ENCODE measurements at places on chromosomes 7 and 10. TPM values are rescaled to one million over a fixed set of nuclear protein-coding genes. Genes with fewer than 3 reads are reported as not detected.

GARIN1A gene
- polyA plus RNA-seq = 1.3 TPM

BTBD16 gene
- 1.8 TPM for polyA plus RNA-seq

DNA sequence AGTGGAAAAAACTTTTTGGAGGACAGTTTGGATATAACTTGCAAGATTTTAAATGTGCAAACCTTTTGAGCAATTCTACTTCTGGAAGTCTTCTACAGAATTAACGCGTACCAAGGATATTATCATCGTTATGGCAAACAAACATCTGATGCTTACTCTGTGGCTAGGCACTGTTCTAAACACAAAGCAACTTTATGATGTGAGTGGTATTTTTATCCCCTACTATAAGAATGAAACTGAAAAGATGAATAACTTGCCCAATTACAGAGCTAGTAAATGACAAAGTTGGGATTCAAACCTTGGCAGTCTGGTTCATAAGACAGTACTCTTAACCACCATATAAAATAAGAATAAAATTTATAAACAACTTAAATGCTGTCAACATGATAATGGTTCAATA is 15.8 kb downstream of the ASZ1 start:
- no peak for DNase-seq

DNA sequence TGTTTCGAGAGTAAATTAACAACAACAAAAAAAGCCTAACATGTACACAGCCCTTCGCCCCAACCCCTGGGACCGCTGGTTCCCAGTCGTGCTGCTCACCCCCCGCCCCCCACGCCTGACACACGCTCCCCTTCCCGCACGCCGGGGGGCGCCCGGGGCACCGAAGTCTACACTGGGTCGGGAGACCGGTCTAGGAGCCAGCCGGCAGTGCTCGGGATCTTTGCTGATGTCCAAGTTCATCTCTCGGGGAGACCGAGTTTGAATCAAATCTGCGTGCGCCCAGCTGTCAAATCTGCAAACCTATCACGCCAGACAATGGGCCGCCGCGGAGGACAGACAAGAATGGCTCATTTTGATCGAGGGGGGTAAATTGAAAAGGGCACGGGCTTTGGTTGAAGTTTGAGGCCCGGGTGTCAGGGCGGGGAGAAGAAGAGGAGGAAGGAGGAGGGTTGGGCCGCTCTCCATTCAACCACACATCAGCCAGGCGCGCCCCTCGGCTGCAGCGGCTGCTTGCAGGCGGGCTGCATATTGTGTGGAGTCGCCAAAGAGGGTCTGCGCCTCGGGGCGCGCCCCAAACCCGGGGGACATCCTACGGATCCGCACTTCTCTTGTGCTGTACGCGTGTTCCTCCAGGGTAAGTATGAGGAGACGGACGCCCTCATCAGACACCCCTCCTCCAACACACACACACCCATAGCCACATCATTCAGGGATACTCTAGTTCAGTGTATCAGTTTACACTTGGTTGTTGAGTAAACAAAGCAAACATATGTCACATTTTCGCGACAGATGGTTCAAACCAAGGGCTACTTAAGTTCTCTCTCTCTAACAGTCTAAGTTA is 1.3 kb upstream of the GFRA1 start:
- DNase-seq = no peak

DNA sequence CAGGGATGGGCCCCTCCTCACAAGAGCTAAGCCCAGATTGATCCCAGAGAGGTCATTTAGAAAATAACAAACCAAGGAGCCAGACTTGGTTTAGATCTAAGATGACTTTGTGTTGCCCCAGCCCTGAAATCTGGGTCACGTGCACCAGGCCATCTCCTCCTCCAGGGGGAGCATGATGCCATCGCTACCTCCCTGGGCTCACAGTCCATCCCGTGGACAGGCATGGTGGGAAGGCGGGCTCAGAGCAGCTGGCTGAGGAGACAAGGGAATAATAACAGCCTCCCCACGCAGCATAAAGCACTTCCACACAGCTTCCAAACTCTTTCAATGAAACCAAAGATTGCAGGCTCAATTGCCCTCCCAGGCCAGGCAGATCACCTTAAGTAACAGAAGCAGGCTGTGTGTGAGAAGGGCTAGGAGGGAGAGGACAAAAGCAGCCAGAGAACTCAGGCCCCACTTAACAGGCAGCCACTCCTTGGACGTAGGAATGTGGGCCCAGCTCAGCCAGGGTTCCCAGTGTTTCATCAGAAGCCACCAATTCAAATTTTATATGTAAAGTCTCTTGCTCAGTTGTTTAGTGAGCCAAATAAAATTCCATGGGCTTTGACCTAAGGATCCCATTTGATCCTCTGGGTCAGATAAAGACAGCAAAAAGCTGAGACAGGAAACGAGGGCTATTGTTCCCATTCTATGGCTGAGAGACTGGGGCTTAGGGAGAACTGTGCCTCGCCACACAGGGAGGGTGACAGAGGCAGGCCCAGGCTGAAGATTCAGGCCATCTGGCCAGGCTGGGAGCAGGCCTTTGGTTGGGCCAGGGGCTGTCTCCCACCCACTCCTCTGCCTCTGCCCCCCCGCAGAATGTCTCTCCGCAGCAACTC is 100.2 kb downstream of the COL13A1 start:
- no peak for DNase-seq

GRCh38 chr10:44333511-44333910 is 51.4 kb downstream of the CXCL12 start:
- no peak for DNase-seq

DNA sequence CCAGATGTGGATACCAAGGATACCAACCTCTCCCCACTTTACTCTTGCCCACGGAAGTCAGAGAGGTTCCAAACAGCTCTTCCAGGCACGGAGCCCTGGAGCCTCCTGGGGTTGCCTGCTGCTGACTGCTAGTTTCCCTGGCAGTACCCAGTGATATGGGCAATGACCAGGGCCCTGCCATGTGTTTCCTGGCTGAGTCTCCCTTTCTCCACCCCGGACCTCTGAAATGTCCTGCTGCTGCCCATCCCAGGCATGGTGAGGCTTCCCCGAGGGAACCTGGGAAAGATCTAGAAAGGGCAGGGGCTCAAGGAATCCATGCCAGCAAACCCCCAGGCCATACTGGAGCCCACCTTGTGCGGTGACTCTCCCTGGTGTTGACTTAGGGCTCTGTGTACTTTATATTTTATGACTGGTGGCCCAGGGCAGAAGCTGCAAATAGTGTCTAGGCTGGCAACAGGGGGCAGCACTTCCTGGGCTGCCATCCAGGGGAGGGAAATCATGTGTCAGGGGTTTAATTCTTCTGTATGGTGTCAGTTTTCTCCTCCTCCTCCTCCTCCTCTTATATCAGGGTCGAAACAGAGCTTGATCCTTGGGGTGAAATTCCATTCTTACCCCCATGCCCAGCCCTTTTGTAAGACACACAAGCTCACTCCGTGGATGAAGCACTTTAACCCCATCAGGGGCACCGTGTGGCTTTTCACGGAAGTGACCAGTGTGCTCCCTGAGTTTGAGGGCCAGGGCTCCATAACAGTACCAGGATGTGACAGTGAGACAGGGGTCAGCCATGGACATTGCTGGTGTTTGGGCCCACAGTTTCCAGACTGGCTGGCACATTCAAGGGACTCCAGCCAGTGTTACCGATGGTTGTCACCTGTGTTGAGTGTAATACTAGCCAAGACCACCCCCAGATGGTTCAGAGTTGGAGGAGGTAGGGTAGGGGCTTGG is 62.4 kb upstream of the GDF10 start:
- DNase-seq = no peak

DNA sequence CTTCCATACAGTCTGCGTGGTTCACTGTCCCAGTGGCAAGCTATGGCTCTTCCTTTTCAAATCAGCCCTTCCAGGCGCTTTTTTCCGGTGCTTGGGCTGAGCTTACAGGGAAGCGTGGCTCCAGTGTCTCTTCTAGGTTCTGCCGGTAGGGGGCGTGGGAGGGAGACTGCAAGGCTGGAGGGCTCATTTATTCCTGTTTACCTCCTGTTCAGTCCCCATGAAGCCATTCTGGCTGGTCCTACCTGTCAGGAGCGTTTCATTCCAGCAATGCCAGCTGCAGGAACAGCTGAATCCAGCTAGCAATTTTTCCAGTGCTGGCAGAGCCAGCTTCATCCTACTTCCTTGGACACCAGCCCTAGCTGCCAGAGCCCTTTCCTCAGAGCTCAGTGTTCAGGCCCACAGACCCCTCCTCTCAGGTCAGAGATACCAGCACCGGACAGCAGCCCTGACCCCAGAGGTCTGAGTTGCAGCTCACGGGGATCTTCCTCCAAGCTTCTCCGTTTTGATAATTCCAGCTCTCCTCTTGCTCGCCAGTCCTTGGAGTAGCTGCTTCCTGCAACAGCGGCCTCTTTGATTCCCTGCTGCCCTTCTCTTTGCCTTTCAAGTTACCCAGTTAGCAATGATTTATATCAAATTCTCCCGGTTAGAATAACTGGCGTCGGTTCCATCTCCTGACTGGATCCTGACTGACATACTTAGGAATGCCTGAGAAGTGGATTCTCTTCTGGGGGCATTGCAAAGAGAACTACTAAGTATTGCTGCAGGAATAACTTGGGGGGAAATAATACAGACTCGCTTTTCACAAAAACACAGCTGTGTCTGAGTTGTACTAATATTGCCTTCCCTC is 129.8 kb downstream of the FRMD4A start:
- no peak for DNase-seq

ACSM6 gene
- polyA plus RNA-seq = 0.17 TPM

DNA sequence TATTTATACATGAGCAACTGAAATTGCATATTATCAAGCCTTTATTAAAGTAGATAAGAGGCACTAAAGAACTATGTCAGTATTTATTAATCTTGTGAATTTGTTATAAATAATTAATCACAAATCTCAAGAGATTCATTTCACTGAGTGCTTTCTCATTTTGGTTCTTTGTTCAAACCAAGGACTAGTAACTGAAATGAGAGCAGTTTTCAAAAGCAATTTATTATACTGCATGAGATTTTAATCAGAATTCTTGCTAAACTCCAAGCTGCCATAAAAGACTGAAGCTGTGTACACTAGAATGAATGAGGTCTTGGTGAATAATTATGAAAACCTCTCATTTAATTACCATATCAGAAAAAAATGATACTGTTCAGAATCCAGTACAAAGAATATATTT is 224.8 kb upstream of the IMMP2L start:
- DNase-seq = no peak

DNA sequence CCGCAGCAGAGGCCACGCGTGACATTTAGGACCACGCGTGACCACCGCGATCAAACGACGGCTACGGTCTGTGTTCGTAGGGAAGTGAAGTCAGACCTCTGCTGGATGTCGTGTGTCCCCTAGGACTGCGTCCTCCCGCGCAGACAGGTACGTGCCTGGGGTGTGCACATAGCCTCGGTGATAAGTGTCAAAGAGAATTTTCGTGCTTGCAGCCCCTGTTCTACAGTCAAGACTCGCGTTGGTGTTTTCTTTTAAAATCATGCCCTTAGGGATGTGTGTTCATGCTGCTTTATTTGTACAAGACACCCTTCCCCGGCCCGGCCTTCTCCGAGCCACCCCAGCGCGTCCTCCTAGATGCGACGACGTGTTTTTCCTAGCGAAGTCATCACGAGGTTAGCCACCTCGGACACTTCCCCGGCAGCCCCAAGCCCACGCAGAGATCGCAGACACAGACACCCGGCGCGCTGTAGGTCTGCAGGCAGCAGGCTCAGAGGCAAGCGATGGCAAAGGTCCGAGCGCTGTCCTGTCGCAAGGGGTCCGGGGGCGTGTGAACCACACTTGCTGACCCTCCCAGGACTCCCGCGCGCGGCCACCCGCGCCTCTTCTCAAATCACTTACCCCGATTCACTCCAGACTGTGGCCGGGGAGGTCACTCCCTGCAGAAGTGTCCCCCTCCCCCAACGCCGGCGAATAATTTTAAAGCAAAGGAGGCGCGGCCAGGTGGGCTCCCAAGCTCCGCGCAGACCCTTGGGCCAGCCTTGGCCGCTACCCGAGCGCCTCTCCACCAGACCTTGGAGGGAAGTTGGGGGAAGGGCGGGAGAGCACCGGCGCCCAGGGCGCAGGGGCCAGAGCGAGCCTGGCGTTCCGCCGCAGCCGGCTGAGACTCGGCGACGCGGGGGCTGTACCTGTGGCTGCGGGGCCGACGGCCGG is 552 bp downstream of the MKX start:
- DNase-seq = no peak

DNA sequence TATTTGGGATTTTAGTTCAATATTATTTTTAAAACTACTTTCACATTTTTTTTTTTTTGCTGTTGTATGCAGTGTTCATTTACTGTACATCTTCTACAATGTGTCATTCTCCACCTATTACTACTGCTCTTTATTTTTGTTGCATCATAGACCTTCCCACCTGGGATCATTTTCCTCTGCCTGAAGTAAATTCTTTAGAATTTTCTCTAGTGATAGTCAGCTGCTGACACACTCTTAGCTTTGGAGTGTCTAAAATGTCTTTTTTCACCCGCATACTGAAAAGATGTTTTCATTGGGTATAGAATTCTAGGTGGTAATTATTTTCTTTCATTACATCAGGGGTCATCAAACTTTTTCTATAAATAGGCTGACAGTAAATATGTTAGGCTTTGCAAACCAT is 30.5 kb downstream of the CFAP43 start:
- no peak for DNase-seq

DNA sequence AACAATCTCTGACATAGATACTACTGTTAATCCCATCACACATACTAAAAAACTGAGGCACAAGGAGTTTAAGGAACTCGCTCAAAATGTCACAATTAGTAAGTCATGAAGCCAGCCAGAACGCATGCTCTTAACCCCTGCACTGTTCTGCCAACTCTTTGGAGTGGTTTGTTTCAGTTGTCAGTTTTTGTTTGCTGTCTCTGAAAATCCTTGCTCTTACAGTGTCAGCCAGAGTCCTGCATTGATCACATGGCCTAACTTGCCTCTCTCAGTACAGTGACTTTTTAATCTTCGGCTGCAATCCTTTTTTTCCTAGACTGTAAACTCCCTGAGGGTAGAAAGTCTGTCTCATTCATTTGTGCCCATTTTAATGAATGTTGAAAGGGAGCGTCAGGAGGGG is 753.8 kb downstream of the AUTS2 start:
- no peak for DNase-seq

SPAM1 gene
- not detected for polyA plus RNA-seq

DNA sequence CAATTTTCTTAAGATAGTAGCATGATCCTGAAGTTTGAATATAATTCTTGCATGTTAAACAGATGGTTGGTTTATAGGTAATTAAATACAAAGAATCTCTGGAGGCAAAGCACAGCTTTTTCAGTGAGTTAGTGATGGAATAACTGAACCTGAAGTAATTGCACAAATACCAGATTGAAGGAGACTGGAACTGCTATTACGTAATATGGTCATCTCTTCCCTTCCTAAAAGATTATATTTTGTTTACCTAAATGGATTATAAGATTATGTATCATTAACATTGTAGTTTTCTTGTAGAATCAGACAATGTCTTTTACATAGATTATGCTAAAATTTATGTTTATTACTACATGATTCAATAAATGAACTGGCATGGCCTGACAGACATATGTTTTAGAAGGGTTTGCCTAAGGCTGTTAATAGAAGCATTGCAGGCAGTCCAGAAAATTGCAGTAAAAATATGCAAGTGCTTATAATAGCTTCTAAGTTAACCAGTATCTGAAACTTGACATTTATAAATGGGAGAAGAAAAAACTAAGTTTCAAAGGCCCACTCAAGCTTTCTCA is 35.8 kb upstream of the GPR37 start:
- no peak for DNase-seq
